Sigmoid colon (tissue), 7 donors: ENCODE measurements at places on chromosomes 6 and 20. TPM values are rescaled to one million over a fixed set of nuclear protein-coding genes. Genes with fewer than 3 reads are reported as not detected.

DNA sequence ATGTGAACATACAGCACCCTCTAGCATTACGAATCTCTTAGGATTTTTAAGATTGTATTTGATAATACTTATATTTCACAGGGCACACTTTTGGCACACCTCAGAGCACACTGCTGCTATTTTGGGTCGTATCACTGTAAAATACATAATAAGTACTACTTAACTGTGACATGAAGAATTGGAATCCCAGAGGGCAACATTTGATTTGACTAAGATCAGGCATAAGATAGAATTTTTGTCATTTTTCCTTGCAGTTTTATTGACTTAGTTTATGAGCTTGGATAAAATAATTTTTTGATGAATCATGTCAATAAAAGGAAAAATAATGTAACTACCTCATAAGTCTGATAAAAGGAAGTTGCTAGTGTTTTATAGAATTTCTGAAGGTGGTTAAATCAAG lies 22.4 kb downstream of the MRS2 start:
- DNase-seq, result no peak

GRCh38 chr6:75363304-75363703 lies 78.7 kb upstream of the TMEM30A start:
- DNase-seq, result no peak

GRCh38 chr6:164286011-164286410 lies 871.5 kb downstream of the QKI start:
- DNase-seq, result no peak

DNA sequence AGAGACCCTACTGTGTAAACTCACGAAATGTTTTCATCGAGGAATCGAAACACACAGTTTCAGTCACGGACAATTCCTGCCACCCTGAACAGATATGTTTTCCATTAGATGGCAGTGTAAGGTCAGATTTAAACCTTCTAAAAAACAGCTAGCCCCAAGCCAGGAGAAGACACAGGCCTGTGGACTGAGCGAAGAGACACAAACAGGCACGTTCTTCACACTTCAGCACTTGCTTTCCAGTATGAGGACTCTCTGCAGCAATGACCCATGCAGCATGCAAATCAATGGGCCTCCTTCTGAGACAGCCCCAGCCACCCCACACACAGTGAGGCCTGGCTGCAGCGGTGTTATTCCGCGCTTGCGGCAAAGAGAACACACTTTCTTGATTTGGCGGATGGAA lies 31.9 kb downstream of the HUS1B start:
- DNase-seq, result peak; percentile 69

GRCh38 chr20:23925789-23926525 lies 46.4 kb upstream of the CST5 start:
- DNase-seq, result no peak

DNA sequence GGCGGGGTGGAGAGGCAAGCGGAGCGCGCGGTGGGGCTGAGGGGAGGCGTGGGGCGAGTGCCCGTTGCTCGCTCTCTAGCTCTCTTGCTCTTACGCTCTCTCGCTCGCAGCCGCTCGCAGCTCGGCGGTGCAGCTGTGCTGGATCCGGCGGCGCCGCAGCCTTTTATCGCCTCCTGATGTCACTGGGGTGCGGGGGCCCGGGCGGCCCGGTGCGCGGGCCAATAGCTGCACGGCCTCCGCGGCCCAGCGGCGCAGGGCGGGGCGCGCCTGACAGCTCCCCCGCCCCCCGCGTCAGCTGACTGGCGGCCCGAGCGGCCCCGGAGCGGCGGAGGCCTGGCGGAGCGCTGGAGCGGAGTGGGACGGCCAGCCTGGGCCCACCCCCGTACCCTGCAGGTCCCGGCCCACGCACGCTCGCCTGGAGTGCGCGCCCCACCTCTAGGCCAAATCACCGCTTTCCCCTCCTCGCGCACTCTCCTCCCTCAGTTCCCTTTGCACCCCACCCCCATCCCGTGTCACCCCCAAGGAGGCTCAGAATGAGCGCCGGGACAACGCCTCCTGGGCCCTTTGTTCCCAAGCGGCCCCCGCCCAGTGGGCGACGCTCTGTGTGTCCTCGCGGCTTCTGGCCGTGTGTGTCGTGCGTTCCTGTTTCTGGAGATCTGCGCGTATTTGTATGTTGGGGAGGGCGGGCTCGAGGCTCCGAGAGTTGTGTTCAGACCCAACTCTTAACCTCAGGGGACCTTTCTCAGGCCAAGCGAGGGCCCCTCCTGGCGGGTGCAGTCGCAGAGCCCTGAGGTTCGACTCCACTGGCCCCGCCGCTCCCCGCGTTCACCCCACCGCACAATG lies at the start of gene MAFB:
Gene MAFB, minus strand, starts transcription at position 137 of the 843 bp plus-strand sequence. CDS start 386 bp downstream, outside the sequence.
- peak; percentile 96 for DNase-seq

GRCh38 chr20:51609251-51609650 lies 66.7 kb upstream of the NFATC2 start:
- no peak for DNase-seq

The DEF6 gene
- 4.6 TPM for polyA plus RNA-seq

The HLA-DOA gene
- polyA plus RNA-seq, result 6.5 TPM
